ENCODE measurements at places on chromosomes 12 and 14. TPM values are rescaled to one million over a fixed set of nuclear protein-coding genes. Genes with fewer than 3 reads are reported as not detected.

GRCh38 chr14:77125281-77125801 is 16.2 kb downstream of the ZDHHC22 start:
- no peaks in the 10 kb centered on the region for H3K36me3 ChIP-seq
- DNase-seq: no peak
- no peak overlapping the region for H3K27ac ChIP-seq
- H3K4me3 ChIP-seq: peak overlapping the region; percentile 55
- H3K4me1 ChIP-seq: no peaks in the 10 kb centered on the region

- H3K27ac ChIP-seq: peak overlapping the region; percentile 62
- H3K4me3 ChIP-seq: no peak overlapping the region
These were observed 45.4 kb downstream of the DCAF5 start for GRCh38 chr14:69107407-69108003.

REM2 gene
- total RNA-seq: not detected

PARPBP gene
- 2.3 TPM for total RNA-seq

DNA sequence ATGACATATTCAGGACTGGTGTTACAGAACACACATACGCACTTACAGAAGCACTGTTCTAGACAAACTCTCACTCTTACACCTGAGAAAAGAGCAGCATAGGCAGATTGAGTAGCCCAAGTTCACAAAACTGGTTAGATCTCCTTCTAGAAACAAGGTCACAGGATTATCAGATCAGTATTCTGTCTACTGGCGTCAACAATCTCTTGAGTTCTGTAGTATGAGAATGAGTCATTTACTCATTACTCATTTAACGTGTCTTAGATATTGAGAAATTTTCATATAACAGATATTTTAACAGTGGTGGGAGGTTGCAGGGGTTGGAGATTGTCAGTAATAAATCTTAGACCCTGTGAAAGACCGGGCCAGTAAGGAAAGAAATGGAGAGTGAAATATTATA is 2.8 kb upstream of the TSPAN8 start:
- no peaks in the 10 kb centered on the region for H3K36me3 ChIP-seq
- H3K27ac ChIP-seq: no peak overlapping the region
- H3K4me1 ChIP-seq: no peaks in the 10 kb centered on the region
- no peak overlapping the region for H3K4me3 ChIP-seq
- DNase-seq: no peak
